ENCODE measurements at places on chromosomes 1 and 21.

GRCh38 chr21:14725219-14725618, 179.1 kb upstream of the SAMSN1 start:
- no peak overlapping the region for H3K27ac ChIP-seq
- H3K27me3 ChIP-seq, result no peaks in the 10 kb centered on the region
- H3K4me1 ChIP-seq, result no peaks in the 10 kb centered on the region
- no peaks in the 10 kb centered on the region for H3K36me3 ChIP-seq
- DNase-seq, result no peak

GRCh38 chr1:212475151-212475550, 42.4 kb downstream of the NENF start:
- no peaks in the 10 kb centered on the region for H3K4me1 ChIP-seq
- no peak for DNase-seq
- H3K27ac ChIP-seq, result no peak overlapping the region

- H3K4me3 ChIP-seq, result no peak overlapping the region
- no peaks in the 10 kb centered on the region for H3K27me3 ChIP-seq
- 0 out of 2 replicates have a peak, but pooled peaks cover 6% of the 10 kb centered on the region for H3K4me1 ChIP-seq
Measured at GRCh38 chr1:57833296-57833695, 409.4 kb upstream of the DAB1 start.

DNA sequence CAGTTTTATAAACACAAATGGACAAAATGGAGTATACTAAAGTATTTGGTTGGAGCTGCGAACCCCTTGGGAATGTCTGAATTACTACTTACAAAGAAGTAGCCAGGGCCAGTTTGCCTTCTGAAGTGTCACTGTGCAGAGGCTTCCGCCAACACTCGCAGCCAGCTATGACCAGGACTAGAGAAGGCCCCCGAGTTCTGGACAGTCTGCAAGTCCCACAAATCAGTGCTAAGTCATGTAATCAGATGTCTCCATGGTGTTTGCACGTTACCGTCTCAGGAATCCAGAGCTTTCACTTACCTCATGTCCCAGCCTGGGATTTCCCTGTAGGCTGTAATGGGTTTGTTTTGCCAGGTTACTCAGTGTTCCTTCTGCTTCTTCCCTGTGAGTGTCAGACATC, 106.6 kb upstream of the SPAG17 start:
- H3K27me3 ChIP-seq, result no peaks in the 10 kb centered on the region
- no peaks in the 10 kb centered on the region for H3K4me1 ChIP-seq
- H3K4me3 ChIP-seq, result no peak overlapping the region
- H3K27ac ChIP-seq, result no peak overlapping the region

DNA sequence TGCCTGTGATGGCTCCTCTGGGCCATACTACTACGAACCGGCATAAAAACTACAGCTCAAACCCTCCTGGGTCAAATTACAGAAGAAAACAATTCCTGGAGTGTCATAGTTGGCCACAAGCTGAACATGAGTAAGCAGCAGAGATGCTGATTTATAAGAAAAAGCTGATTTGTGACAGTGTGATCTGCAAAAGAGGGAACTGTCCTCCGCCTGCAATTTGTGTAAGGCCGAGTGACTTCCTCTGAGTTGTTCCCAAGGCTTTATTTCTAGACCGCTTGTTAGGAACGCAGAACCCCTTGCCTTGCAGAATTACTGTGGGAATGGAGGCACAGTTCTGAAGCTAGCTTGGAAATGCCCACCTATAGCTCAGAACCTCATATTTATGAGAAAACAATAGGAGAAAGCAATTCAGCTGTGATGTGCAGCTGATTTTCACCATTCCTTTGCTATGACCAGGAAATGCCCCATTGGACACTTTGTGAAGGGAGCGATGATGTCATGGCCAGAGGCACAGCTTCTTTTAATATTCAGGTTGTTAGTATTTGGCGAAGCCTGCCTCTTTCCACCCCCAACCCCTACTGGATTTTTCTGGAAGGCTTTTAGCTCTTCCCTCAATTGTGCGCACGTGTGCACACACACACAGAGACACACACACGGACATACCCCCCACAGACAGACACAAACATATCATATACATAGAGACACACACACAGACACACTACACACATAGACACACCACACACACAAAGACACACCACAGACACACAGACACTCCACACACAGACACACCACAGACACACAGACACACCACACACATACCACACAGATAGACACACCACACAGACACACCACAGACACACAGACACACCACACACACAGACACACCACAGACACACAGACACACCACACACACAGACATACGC, 47.6 kb downstream of the IER5 start:
- no peak overlapping the region for H3K4me3 ChIP-seq
- H3K4me1 ChIP-seq, result peaks cover 25% of the 10 kb centered on the region
- peak; percentile 42 for DNase-seq
- peak overlapping the region; percentile 87 for H3K27ac ChIP-seq
- no peaks in the 10 kb centered on the region for H3K27me3 ChIP-seq
- H3K36me3 ChIP-seq, result no peaks in the 10 kb centered on the region

DNA sequence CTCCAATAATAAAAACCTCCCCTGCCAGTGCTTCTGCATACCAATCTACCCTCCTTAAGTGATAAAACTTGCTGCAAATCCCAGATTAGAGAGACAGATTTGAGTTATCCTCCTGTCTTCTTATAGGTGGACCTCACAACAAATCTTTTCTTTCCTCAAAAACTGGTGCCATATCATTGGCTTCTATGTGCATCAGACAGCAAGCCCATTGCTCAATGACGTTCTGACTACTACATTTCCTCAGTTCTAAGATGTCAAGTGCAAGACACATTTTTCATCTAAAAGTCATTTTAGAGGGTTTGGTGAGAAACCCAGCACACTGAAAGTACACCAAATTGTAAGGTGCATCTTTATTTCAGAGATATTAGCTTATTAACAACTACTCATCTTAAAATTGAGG, 107.8 kb upstream of the VAV3 start:
- no peak for DNase-seq
- no peak overlapping the region for H3K27ac ChIP-seq
- H3K36me3 ChIP-seq, result no peaks in the 10 kb centered on the region
- no peaks in the 10 kb centered on the region for H3K27me3 ChIP-seq
- no peaks in the 10 kb centered on the region for H3K4me1 ChIP-seq

DNA sequence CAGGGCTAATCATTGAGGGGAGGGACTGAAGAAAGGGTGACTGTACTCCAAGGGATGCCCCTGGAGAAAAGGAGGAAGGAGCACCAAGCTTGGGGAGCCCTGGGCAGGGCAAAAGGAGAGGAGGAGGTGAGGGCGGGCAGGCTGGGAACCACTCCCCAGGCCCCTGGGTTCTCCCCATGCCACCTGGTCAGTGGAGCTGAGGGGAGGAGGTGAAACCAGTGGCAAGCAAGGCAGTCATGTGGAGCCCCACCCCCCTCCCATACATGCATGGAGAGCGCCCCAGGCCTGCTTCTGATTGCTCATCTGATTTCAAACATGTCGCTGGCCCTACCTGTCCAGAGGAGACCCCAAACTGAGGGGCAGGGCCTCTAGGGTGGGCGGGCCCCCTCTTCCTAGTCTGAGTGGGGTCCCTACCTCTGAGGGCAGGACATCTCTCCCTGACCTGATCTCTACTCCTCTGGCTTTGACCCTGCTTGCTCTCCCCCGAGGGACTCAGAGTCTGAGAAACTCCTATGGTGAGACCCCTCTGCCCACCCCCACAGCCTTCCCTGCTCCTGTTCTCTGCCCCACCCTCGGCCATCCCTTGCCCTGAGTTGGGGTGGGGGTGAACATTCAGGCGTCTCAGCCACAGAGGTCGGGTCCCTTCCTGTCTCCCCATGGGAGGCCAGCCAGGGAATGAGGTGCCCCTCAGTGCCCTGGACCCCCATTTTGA, 18.6 kb downstream of the INSRR start:
- no peak overlapping the region for H3K27ac ChIP-seq
- DNase-seq, result no peak
- no peaks in the 10 kb centered on the region for H3K4me1 ChIP-seq
- H3K27me3 ChIP-seq, result no peaks in the 10 kb centered on the region

GRCh38 chr1:30735124-30735523, 11.7 kb upstream of the MATN1 start:
- H3K36me3 ChIP-seq, result no peaks in the 10 kb centered on the region
- no peaks in the 10 kb centered on the region for H3K27me3 ChIP-seq
- no peak overlapping the region for H3K27ac ChIP-seq
- H3K4me3 ChIP-seq, result no peak overlapping the region

DNA sequence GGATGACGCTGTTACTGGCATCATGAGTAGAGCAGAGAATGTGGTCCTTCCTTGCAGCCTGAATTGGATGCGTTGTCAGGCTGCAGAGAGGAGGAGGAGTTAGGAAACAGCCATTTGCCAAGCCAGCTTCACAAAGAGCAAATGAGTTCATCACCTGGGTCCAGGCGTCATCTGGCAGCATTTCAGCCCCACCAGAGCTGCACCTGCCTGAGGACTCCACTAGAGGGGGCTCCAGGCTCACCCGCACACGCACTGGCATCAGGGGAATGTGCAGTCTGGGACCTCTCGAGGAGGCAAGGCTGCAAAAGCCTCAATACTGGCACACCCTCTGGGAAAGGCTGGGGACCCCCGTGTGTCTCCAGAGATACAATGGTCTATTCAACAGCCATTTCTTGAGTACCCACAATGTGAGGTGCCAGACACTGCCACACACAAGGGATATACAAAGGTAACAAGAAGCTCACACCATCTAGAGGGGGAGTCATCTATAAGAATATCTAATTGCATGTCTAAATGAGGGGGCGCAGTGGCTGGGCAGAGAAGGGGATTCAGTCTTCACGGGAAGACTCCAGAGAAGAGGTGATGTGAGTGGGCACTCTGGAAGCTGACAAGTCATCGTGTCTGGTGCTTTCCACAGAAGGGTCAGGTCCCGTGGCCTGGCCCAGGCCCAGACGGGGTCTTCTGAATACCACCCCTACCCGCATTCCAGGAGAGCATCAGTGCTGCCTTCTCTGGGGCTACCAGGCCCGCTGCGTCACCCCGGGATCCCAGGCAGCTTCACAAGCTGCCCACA, 53.5 kb upstream of the CNTN2 start:
- H3K36me3 ChIP-seq, result no peaks in the 10 kb centered on the region
- H3K4me1 ChIP-seq, result no peaks in the 10 kb centered on the region
- H3K27me3 ChIP-seq, result no peaks in the 10 kb centered on the region
- H3K4me3 ChIP-seq, result no peak overlapping the region

- no peaks in the 10 kb centered on the region for H3K27me3 ChIP-seq
- no peak overlapping the region for H3K4me3 ChIP-seq
- no peak overlapping the region for H3K27ac ChIP-seq
- no peaks in the 10 kb centered on the region for H3K4me1 ChIP-seq
- no peaks in the 10 kb centered on the region for H3K36me3 ChIP-seq
- DNase-seq, result peak; percentile 23
Measured at GRCh38 chr1:14300991-14301703, 297.3 kb upstream of the KAZN start.

DNA sequence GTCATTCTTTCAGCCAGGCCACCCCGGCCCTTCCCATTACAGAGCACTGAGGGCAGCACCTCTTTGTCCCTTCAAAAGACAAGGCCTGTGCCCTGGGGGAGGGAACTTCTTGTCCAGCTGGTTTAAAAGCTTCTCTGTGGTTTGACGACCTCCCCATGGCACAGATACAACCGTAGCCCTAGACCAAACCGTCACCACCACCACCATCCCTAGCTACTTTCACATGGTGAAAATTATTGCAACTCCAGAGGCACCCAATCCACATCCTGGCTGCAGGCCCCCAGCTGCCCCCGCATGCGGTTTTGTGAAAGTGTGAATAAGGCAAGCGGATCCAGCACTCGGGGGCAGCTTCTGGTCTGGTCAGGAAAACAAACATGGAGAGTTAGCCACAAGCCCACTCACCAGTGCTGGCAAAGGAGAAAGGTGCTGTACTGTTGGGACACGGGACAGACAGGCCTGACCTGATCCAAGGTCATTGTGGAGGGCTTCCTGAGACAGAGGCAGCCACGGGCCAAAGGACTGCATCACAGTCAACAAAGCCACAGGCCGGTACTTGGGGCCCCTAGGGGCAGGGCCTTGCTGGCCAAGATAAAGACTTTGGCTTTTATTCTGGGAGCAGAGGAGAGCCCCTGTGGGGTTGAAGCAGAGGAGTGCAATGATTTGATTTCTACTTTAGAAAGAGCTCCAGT, 31.2 kb downstream of the CDCA8 start:
- no peak for DNase-seq
- no peaks in the 10 kb centered on the region for H3K36me3 ChIP-seq
- H3K4me3 ChIP-seq, result no peak overlapping the region
- H3K4me1 ChIP-seq, result no peaks in the 10 kb centered on the region

DNA sequence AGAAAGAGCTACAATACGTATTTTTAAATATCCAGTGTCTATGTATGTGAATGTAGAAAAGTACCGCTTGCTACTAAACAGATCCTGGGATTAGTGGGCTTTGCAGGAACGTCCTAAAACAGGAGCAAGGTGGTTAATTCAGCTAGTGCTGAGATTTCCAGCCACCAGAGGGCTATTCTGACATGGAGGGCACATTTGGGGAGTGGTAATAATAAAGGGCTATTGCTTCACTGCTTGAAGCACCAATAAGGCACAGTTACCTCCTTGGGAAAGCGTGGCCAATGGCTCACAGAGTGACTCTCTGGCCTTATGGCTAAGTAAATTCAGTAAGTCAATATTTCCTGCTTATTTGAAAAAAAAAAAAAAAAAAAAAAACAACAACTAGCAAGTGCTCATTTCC, 152.4 kb downstream of the GABPA start:
- no peaks in the 10 kb centered on the region for H3K27me3 ChIP-seq
- no peak overlapping the region for H3K27ac ChIP-seq
- H3K4me3 ChIP-seq, result no peak overlapping the region
- no peaks in the 10 kb centered on the region for H3K4me1 ChIP-seq
- no peak for DNase-seq
- H3K36me3 ChIP-seq, result peaks cover 11% of the 10 kb centered on the region

- H3K27ac ChIP-seq, result no peak overlapping the region
- no peak overlapping the region for H3K4me3 ChIP-seq
- H3K36me3 ChIP-seq, result no peaks in the 10 kb centered on the region
- DNase-seq, result no peak
- H3K4me1 ChIP-seq, result no peaks in the 10 kb centered on the region
- 0 out of 2 replicates have a peak, but pooled peaks cover 7% of the 10 kb centered on the region for H3K27me3 ChIP-seq
Measured at GRCh38 chr1:205930799-205931281, 12.4 kb downstream of the SLC26A9 start.

- H3K4me3 ChIP-seq, result peak overlapping the region; percentile 71
- no peaks in the 10 kb centered on the region for H3K36me3 ChIP-seq
- no peak for DNase-seq
- no peak overlapping the region for H3K27ac ChIP-seq
- no peaks in the 10 kb centered on the region for H3K27me3 ChIP-seq
- H3K4me1 ChIP-seq, result peaks cover 9% of the 10 kb centered on the region
Measured at GRCh38 chr1:204073837-204074273, 940 bp downstream of the SOX13 start.

GRCh38 chr1:105437847-105438246, 1618.6 kb upstream of the PRMT6 start:
- no peaks in the 10 kb centered on the region for H3K27me3 ChIP-seq
- DNase-seq, result no peak
- H3K27ac ChIP-seq, result no peak overlapping the region
